ENCODE measurements at places on chromosomes 12 and 14.

GRCh38 chr14:52018252-52018651, 28.9 kb downstream of the RTRAF start:
- no peak for DNase-seq

- no peak for DNase-seq
Observed at GRCh38 chr12:122183588-122183940, 641 bp downstream of the LRRC43 start.

DNA sequence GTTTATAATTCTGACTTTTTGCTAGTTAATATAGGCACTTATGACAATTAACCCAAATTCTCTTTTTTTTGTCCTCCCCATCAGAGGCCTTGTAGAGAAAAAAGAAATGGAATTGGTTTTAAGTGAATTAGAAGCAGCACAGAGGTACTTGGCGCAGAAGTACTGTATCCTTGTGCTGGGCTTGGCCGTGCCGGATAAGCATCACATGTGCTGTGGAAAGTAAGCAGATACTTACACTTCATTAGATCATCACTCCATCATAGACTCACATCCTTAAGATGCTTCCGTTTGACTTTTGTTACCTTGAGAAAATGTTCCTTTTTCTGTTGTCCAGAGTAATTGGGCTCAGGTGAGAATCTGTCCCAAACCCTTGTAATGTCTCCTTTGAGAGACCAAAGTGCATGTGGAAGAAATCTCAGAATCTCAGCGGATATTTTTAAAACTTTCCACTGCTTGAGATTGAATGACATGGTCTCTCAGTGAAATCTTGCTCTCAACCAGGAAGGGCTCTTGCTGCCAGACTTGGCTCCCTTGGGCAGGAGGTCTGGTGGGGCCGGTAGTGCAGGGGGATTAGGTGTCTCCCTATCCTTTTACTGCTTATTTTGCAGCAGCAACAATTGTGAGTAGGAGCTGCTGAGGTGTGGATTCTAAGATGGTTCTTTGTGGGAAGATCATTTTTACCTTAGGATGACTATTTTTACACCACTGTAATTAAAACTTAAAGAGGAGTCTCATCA, 24.8 kb downstream of the PPP1R36 start:
- DNase-seq = no peak

GRCh38 chr14:91385224-91385623, 32.4 kb downstream of the CCDC88C start:
- no peak for DNase-seq

- DNase-seq = no peak
Observed at GRCh38 chr14:71311061-71311460, 403.8 kb downstream of the PCNX1 start.

GRCh38 chr14:90985601-90986242, 74.7 kb downstream of the RPS6KA5 start:
- DNase-seq = no peak

DNA sequence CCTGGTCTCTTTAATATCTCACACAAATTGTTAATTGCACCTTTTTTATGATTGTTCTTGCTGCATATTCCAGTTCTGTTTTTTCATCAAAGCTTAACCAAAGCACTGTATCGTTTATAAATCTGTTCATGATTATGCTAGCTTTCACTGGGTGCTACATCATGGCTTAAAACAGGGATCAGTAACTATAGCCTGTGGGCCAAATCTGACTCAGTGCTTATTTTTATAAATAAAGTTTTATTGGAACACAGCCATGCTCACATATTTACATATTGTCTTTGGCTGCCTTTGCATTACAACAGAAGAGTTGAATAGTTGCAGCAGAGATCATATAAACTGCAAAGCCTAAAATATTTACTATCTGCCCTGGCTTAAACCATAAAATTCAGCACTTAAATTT, 183.4 kb upstream of the NRXN3 start:
- no peak for DNase-seq

DNA sequence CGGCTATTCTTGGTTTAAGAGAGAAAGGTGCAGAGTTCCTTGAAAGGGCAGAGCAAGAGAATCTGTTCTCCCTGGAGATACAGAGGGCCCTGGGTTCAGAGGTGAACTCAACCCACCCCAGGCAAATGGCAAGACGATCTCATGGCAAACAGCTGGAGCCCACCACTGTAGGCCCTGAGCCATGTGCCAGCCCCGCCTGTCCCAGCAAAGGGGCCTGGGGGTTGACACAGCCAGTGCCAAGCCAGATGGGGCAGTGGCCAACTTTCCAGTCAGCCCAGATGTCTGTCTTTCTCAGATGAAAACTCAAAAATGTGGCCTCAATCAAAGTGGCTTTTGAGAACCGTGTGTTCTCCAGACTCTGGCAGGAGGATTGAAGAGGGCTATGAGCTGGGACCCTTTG, 51.8 kb downstream of the ISCA2 start:
- DNase-seq = no peak

DNA sequence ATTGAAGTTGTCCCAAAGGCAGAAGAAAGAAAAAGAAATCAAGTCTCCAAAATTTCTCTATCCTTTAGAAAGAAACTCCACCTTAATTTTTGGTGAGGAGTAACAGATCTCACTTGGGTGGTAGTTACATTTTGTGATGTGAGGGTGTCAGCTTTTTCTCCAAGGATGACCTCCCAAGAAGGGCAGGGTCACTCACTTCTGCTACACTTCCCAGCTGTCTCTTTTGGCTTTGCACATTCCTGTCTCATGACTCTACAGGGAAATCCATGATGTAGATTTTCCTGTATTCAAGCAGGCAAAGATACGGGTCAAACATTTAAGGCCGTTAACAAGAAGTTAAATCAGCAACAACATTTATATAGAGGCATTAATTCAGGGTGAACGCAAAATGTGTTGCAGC, 1016.4 kb downstream of the NRXN3 start:
- no peak for DNase-seq

- no peak for DNase-seq
Observed at GRCh38 chr12:69150083-69150795, 89.1 kb upstream of the CPSF6 start.

GRCh38 chr12:49410818-49411217, 43.6 kb downstream of the SPATS2 start:
- DNase-seq = no peak

- no peak for DNase-seq
Observed at GRCh38 chr14:58066115-58066514, 85.9 kb downstream of the ARMH4 start.

Measured in GM04503 (cell line).